ENCODE measurements at places on chromosomes 1 and 21. TPM values are rescaled to one million over a fixed set of nuclear protein-coding genes. Genes with fewer than 3 reads are reported as not detected.

Gene NUDT4B
- polyA plus RNA-seq: not detected

Gene KIF21B
- 0.73 TPM for polyA plus RNA-seq

Gene ENO1
- polyA plus RNA-seq: 341 TPM

Gene CFHR5
- not detected for polyA plus RNA-seq

Gene OR10Z1
- polyA plus RNA-seq: 0.13 TPM

Gene TRIM67
- 0.08 TPM for polyA plus RNA-seq

Gene GJA9
- polyA plus RNA-seq: 0.33 TPM

Gene CTTNBP2NL
- 14.0 TPM for polyA plus RNA-seq

Gene UBL4B
- polyA plus RNA-seq: not detected

- DNase-seq: no peak
Measured at GRCh38 chr1:235229868-235230267, 68.8 kb upstream of the RBM34 start.

DNA sequence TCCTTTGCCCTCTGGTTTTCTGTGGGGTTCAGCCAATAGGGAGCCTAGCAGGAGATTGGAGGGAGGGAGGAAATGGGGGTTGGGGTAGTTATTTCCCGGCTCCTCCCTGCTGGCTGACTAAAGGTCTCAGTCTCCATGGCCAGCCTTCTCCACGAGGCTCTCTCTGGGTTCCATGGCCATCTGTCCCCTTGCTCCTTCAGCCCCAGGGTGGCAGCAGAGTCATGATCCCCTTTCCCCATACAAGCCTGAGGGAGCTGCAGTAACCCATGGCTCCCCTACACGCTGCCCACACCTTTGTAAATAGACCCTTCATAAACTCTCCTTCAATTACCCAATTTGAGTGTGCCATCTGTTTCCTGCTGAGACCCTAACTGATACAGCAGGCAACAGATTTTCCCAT is 176.1 kb upstream of the CSF3R start:
- no peak for DNase-seq

- DNase-seq: no peak
Measured at GRCh38 chr1:212158912-212159796, 123.6 kb downstream of the DTL start.

- no peak for DNase-seq
Measured at GRCh38 chr21:34791776-34792503, 123.1 kb downstream of the CLIC6 start.

GRCh38 chr1:24069817-24070216 is 42.1 kb downstream of the MYOM3 start:
- DNase-seq: no peak

DNA sequence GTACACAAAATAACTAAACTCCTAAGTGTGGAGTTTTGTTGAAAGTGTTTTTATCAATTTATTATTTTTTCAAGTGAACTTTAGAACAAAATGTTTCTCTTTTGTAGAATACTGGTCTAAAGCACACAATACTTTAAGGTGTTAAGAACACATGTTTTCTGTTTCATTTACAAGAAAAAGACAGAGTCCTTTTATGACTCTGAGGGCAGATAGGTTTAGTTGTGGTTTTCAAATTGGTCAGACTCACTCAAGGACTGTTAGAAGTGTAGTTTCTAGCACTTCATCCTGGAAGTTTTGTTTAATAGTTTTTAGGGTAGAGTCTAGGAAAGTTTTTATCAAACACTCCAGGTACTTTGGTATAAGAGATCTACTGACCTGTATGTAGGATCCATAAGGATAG is 376.5 kb downstream of the LRRIQ3 start:
- no peak for DNase-seq

GRCh38 chr1:45892068-45892785 is 88.8 kb downstream of the MAST2 start:
- DNase-seq: no peak

DNA sequence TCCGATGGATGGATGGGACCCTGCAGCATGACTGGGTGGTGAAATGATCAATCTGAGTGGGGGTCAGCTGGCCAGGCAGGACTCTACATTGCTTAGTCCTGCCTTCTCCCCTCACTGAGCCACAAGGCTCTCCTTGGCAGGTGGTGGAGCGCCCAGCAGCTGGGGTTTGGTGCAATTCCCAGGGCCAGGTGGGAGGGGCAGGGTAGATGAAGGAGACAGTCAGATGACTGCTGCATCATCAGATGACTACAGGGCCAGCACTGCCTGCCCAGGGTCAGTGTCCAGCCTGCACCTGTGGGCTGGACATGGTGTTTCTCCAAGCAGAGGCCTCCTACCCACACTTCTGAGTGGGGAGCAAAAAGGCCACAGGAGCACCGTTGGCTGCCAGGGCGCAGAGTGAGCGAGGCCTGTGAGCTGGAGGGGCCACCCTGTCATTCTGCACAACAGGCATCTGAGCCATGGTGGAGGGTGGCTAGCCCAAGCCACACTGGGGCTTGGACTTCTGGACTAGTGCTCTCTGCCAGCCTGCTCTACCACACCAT is 103.9 kb upstream of the EDN2 start:
- DNase-seq: no peak
